NCI-H2081 (cell line): ENCODE measurements at places on chromosomes 13 and 19.
A peak's percentile ranks its signal among the peaks of the same experiment; 100 is the strongest.

DNA sequence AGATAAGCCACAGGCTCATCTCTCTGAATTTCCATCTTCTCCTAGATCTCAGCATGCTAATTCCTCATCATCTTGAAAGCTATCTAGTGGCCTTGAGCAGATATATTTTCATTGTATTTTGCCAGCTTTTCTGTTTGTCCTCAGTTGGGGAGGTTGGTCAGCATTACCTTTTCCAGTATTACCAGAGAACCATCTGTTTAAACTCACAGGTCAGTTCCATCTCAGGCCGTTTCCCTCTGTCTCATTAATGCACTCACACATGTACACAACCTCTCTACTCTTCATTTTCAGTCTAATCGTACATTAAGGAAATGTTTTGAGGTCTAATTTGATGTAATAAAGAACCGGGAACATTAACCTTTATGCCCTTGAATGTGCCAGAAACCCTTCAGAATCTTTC is 29.7 kb downstream of the USPL1 start:
- DNase-seq = no peak

GRCh38 chr13:105608104-105608503 is 927.4 kb downstream of the EFNB2 start:
- no peak for DNase-seq

DNA sequence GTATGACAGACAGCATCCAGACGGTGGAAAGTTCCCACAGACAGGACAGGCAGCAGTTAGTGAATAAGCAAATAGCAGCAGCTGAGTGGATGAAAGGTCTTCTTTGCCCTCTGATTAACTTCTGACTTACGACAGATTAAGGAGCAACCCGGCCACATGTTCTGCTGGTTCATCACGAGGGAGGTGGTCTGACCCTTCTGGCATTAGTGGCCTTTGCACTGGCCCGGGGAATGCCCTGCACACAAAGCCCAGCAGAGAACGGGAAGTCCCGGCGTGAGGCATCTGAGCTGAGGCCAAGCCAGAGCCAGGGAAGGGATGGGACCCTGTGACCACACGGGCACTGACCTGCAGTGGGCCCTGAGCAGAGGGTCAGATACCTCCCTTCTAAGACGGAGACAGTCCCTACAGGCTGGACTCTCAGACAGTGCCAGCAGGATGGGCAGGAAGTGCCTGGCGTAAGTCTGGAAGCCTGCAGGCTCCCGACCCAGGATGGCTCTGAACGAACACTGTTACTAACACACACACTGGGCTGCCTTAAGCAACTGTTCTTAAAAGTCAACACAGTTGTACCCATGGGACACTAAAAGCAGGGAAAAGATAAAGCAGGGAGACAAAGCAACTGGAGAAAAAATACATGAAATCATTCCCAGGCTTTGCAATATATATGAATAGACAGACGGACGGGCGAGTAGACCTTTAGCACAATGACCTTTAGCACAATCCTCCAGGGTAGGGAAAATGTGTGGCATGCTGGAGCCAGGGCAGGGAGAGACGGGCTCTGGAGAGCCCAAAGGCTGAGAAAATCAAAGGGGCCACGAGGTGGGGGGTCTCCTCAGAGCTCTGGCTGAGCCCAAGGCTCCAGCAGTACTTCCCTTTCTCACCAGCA is 6.3 kb downstream of the C19orf12 start:
- DNase-seq = no peak

DNA sequence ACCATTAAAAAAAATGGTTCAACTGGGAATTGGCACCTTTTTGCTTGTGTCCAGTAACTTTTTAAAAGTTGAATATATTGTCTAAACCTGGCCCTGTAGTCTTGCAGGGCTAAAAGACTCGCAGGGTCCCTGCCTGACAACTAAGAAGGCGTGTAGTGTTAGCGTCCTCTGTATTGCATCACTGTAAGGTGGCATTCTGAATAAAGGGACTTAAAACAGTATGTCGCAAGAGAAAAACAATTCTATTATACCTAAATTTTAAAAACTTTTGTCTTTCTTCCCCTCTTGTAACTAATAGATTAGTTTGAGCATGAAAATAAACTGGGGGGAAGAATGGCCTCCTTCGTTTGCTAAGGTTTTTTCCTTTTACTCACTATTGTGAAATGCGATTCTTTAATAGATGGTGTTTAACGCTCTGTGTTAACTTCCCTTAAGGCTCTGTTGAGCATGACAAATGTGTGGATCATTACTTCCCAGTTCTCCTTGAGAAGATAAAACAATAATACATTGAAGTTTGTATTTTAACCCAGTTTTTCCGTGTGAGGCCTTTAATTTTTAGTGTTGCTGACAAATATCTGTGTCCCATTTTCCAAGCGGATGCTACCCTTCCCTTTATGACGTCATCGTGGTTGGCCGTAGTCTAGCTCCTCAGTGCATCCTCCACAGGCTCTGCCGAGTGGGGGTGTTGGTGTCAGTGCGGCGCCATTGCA is 134.6 kb downstream of the KATNAL1 start:
- no peak for DNase-seq

GRCh38 chr13:20799726-20800416 is 26.1 kb upstream of the EEF1AKMT1 start:
- DNase-seq = no peak

DNA sequence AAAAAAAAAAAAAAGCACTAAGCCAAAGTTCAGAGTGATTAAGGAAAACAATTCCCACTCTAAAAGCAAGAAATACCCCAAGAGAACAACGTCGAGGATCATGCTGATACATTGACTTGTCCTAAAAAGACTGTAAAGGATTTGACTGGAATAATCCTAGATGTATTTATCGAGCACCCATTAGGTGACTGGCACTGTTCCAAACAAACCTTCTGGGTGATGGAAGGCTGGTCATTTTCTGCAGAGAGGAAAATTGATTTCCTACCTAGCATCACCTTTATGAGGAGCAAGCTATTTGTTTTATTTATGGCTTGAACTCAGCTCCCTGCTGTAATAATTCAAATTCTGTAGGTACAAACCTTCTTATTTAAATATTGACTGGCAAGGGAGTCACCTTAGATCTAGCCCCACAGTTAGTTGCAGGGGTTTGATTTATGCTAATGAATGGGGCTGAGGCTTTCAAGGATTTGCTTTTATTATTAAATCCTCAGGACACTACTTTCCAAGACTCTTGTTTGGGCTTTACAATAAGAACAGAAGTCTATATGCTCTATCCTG is 471.0 kb downstream of the OLFM4 start:
- DNase-seq = peak; percentile 90

- DNase-seq = no peak
These were observed 95.1 kb downstream of the DCT start for GRCh38 chr13:94384231-94384905.

GRCh38 chr19:20482721-20483120 is 82.9 kb downstream of the ZNF737 start:
- DNase-seq = no peak

DNA sequence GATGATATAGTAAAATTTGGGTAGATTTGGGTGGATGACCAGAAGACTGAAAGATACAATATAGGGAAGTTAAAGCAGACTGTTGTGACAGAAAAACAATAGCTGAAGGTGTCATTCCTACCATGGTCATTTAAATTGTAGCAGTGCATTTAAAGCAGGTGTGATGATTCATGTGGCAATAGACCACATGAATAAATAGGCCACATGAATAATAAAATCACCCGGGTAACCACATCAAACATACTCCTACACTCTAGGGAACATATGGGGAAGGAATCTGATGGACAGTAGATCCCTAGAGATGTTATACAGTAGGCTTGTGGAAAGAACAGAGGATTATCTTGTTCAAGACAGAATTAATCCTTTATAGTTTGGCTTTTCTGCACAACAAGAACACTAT is 392.6 kb downstream of the SLITRK5 start:
- DNase-seq = no peak

- DNase-seq = no peak
These were observed 189.9 kb upstream of the UFM1 start for GRCh38 chr13:38159710-38160109.

DNA sequence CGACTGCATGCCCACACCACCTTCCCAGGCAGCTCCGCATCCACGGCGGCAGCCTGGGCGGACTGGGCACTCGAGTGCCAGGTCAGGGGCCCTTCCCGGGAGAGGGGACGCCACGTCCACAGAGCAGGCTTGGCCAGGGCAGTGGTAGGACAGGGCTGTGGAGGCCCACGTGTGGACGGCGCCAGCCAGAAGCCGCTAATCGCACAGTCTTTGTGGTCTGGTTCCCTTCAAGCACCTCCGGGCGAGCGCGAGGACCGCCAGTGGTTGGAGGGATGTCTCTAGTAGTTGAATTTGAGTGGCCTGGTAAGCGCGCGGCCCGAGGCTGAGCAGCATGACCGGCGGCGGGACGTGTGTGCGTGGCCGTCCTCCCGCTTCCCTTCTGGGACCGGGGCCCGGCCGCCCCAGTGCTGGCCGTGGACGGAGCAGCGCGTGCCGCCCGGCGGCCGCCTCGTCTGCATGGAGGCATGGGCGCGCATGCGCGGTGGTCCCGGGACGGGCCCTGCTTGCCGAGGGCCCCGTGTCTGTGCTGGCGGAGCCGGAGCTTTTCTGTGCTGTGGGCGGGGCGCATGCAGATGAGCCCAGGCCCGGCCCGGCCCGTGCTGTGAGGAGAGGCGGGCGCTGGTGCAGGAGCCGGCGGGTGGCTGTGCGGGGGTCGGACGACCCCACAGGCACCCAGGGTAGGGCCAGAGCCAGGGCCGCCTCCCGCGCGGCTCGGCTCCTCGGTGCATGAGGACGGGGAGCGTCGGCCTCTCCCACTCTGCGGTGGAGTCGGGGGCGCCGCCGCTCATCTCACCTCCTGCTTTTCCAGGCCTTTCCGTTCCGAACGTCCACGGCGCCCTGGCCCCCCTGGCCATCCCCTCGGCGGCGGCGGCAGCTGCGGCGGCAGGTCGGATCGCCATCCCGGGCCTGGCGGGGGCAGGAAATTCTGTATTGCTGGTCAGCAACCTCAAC is 8.6 kb downstream of the PTBP1 start:
- DNase-seq = no peak

GRCh38 chr13:48278806-48279205 is 24.7 kb upstream of the RB1 start:
- no peak for DNase-seq

DNA sequence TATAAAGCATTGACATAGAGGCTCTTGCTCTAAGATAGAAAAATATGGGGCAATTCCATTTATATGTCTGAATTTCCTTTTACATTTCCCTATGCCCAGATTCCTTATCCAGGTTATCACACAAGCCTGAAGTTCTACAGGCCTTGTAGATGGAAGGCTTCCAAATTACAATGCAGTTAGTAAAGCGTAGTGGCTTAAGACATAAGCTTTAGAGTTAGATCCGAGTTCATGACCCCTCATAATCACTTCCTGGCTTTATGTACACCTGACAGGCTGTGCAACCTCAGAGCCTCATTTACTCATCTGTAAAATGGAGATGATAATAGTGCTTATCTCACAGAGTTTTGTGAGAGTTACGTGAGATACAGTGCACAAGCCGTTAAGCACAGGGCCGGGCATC is 173.5 kb downstream of the SLC7A1 start:
- no peak for DNase-seq

- DNase-seq = no peak
These were observed 3.1 kb upstream of the TYROBP start for GRCh38 chr19:35911173-35911572.

DNA sequence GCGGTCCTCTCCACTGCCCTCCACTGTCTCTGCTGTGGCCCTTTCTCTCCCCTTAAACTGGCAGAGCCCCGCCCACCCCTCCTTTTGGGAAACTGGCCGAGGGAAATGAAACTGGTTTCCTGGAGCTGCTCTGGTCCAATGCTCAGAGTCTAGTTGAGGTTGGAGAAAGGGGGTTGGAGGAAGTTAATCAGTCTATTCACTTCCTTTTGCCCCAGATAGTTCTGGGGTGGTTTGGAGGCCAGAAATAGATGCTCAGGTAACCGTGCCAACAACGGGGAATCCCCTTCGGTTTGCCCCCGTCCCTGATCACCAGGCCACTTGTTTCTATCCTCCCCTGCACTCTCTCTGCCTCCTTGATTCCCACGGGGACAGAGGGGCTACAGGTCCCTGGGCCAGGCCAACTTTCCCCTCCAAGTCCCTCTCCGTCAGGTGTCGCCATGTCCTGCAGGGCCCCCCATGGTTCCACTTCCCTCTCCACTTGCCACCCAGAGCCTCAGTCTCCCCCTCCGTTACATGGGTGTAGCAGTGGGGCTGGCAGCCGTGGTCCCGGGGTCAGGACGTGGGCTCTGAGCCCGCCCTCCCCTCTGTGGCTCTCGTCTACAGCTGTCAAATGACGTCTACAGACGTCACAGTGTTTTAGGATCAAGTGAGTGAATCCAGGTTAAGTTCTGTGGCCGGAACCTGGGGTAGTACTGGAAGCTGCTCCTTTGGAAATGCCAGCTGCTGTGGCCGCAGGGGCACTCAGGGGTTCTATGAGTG is at the start of gene IL4I1:
Gene IL4I1, minus strand, starts transcription at position 25 of the 759 bp plus-strand sequence. CDS start 727 bp downstream, outside the sequence.
- DNase-seq = no peak

GRCh38 chr19:41882568-41883462 is at the start of gene ARHGEF1:
Gene ARHGEF1 (plus strand): TSS chr19:41883184. CDS start chr19:41888083, 4,899 bp downstream.
- peak; percentile 39 for DNase-seq

DNA sequence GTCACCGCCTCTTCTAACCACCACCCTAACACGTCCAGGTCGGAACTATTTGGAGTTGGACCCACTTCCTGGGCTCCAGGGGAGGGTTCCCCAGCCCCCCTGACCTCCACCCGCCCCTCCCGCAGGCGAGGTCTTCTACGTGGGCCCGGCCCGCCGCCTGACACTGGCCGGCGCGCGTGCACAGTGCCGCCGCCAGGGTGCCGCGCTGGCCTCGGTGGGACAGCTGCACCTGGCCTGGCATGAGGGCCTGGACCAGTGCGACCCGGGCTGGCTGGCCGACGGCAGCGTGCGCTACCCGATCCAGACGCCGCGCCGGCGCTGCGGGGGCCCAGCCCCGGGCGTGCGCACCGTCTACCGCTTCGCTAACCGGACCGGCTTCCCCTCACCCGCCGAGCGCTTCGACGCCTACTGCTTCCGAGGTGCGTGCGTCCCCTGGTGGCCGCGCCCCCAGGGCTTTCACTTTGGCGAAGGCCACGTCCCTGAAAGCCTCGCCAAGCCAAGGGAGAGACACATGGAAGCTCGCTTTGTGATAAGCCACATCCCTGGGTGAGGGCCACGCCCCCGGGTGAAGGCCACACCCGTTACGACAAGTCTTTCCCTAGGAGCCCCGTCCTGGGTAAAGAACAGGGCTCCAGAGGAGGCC is 13.2 kb downstream of the NCAN start:
- DNase-seq = no peak

DNA sequence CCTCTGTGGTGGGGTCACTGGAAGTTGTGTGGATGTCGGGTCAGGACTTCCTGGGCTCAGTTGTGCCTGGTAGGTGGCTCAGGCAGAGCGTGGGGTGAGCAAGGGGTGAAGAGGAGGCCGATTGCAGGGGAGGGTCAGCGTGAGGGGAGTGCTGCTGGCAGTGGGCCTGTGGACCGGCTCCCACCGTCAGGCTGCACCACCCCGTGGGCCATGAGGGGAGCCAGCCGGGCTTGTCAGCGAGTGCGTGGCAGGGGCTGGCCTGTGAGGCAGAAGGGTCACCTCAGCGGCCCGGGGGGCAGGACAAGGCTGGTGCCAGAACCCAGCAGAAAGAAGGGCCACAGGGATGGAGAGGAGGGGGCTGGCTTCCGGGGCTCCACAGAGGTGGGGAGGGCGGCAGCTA is 13.3 kb downstream of the RAB8A start:
- DNase-seq = no peak

GRCh38 chr19:32666084-32666483 is 8.9 kb downstream of the ANKRD27 start:
- DNase-seq = no peak
